ENCODE measurements at places on chromosomes 3 and 15.
A peak's percentile ranks its signal among the peaks of the same experiment; 100 is the strongest.

GRCh38 chr3:50260027-50260941, 8.7 kb upstream of the SEMA3B start:
- DNase-seq, result peak; percentile 96

- no peak for DNase-seq
Observed at GRCh38 chr15:89130201-89130600, 41.9 kb downstream of the ABHD2 start.

- DNase-seq, result no peak
Observed at GRCh38 chr3:197491923-197492664, 63.7 kb downstream of the BDH1 start.

DNA sequence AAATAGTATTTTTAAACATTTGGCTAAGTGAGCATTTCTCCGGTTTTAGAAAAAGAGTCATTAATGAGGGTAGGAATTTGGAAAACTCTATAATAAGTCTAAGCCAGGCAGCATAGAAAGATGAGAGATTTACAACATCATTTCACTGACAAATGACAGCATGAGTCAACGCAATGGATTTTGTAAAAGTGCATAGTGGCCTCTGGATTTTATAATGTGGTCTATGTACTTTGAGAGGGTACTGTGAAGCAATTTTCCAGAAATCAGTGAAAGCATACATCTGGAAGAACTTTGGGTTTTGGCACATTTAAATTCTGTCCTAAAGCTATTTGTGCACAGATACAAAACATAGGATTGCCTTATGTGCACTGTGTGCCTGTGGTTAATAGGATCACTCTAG, 130.8 kb upstream of the CCNL1 start:
- DNase-seq, result no peak

GRCh38 chr3:8749316-8749715, 15.7 kb downstream of the CAV3 start:
- DNase-seq, result no peak

DNA sequence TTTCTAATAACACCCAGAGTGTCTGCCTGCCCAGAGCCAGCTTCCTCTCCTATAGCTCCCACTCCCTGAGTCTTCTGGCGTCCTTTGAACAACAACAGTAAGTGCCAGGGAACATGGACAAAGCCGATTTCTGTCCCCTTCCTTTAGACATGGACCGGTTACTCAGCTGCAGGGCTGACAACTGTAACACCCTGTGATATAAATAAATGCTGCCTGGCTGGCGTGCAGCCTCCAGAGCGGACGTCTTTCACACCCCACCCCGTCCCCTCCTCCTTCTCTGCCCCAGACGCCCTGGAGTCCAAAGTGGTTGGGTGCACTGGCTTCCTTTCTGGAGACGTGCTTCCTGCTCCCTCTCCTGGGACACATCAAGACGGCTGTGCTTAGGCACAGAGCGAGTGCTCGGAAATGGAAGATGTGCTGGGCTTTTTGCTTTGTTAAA, 281.9 kb upstream of the LRRFIP2 start:
- peak; percentile 69 for DNase-seq

DNA sequence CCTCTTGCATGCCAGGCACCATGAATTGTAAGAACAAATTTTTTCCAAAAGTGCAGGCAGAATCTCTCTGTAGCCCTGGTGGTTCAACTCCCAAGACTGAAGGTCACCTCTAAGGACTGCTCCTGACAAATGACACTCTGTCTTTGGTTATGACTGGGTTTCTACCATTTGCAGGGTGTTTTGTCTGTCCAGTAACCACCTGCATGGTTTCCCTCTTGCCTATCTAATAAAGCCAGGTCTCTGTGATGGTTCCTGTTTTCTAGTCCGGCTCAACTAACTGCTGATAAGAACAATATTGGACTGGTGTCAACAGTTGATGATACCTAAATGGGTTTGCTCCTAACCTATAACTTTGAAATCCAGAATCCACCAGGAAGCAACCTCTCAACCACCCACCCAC, 43.7 kb downstream of the ATP8B4 start:
- DNase-seq, result no peak

DNA sequence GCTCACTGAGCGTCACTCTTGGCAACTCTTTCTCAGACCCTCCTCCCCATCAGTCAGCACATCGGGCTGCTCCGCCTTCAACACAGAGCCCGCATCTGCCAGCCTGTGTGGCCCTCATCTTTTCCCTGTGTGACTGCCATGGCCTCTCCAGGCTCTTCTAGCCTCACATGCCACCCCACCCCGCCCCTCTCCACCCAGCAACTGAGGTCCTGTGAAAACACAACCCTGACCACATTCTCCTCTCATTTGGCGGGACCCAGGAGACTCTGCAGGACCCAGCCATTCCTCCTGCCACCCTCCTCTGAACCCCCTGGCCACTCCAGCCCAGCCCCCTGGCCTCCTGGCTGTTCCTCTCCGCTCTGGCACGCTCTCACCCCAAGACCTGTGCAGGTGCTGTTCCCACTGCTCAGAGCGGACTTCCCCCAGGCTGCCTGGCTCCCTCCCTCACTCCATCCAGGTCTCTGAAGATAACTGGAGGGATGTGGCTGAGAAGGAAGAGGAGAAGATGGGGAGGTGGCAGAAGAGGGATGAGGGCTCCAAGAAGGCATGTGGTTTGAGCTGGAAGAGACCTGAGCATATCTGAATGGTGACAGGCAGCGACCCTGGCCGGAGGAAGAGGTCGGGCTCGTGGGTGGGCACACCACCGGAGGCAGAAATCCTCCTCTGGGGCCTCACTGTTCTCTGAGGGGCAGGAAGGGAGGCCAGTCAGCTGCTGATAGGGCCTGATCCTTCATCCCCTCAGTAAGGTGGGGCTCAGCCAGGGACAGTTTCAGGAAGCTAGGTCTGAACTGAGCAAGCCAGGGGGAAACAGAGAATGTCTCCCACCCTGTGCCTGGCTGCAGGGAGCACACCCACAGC, 111.2 kb upstream of the RPL32 start:
- no peak for DNase-seq

GRCh38 chr3:151293127-151293526, 14.8 kb upstream of the P2RY14 start:
- DNase-seq, result no peak

DNA sequence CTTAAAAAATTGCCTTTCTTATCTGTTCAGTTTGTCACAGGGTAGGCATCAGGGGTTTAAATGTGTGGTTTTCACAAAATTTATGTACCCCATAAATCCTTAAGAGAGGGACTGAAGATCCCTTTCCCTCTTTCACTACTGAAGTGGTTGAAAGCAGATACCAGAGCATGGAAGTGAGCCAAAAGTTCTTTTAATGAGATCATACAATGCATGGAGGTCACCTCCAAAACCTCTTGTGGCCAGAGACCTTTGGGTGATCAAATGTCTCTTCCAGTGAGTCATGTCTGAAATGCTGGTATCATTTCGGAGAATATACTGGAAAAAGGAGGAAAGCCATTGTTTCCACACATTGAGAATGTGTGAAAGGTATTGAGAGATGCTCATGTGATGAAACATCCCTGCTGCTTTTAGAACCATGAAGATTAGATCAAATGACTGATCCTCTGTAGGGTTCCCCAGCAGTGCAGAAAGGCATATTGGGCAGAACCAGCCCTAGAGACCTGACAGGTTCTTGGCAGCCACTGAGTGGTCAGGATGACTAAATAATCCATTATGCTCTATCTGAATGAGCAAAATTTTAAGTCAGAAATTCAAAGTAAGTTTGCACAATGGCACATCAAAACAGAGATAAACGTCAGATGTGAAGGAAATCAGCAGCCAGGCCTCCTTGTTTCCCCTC, 165.8 kb upstream of the SLC2A2 start:
- no peak for DNase-seq

DNA sequence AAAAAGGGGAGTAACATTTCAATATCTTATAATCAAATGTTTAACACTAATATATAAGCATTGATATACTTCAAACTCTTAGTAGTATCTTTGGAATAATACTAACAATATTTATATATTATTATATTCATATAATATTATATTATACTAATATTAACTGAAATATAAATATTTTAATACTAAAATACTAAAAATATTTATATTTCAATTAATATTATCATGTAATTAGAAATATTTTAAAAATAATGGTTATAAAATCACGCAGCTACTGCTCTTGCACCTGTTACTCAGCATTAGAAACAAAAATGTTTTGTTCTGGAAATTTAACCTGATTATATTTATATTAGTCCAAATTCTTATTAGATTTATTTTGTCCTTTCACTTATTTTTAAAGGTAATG, 12.6 kb upstream of the ATP8B4 start:
- no peak for DNase-seq

- DNase-seq, result no peak
Observed at GRCh38 chr3:126567696-126568438, 9.1 kb upstream of the C3orf22 start.

DNA sequence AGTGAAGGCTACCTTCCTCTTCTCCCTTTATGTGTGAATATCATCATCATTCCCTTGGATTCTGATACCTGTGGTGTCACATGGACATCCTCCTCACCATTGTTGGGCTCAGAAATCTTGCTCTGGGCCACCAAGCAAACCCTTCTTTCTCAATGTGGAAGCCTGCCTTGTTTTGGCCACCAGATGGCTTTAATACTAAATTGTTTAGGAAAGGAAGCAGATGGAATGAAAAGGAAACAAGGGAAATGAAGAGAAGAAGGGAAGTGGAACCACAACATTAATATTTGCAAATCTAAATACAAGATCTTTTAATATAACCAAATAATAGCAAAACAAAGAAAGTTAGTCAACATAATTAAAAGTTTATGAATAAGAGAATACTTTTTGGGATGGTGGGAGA, 14.0 kb downstream of the FAM227B start:
- no peak for DNase-seq

DNA sequence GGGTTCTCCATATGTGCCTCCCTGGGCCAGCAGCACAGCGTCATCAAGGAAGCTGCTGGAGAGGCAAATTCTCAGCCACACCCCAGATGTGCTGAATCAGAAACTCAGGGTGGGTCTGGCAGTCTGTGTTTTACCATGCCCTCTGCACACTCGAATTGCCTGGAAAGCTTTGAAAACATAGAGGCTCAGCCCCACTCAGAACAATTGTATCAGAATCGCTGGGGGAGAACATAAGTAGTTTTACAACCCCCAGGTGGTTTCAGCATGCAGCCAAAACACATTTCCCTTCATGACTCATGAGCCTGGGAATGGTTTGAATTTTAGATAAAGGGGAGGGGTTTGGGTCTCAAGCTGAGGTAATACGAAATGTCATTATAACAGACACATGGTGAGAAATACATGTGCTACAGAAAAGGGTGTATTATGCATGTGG, 9.6 kb downstream of the TGM4 start:
- DNase-seq, result peak; percentile 45

- DNase-seq, result no peak
Observed at GRCh38 chr15:50134524-50135024, 15.5 kb upstream of the ATP8B4 start.

- DNase-seq, result no peak
Observed at GRCh38 chr3:189143771-189144170, 28.0 kb upstream of the TPRG1 start.

DNA sequence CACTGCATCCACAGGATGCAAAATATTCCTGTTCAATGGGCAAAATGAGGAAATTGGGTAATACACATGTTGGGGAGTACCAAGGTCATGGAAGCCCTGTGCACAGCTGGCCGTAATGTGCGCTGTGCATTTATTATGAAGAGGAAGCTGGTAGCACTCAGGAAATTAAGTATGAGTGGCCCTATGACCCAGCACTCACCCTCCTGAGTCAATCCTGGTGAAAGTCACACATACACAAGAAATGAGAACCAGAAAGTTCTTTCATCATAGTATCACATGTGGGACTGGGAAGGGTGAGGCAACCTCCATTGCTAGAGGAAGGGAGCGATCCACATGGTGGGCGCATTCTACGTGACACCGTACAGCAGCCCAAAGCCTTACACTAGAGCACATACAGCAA, 11.4 kb upstream of the PRR20G start:
- DNase-seq, result no peak

DNA sequence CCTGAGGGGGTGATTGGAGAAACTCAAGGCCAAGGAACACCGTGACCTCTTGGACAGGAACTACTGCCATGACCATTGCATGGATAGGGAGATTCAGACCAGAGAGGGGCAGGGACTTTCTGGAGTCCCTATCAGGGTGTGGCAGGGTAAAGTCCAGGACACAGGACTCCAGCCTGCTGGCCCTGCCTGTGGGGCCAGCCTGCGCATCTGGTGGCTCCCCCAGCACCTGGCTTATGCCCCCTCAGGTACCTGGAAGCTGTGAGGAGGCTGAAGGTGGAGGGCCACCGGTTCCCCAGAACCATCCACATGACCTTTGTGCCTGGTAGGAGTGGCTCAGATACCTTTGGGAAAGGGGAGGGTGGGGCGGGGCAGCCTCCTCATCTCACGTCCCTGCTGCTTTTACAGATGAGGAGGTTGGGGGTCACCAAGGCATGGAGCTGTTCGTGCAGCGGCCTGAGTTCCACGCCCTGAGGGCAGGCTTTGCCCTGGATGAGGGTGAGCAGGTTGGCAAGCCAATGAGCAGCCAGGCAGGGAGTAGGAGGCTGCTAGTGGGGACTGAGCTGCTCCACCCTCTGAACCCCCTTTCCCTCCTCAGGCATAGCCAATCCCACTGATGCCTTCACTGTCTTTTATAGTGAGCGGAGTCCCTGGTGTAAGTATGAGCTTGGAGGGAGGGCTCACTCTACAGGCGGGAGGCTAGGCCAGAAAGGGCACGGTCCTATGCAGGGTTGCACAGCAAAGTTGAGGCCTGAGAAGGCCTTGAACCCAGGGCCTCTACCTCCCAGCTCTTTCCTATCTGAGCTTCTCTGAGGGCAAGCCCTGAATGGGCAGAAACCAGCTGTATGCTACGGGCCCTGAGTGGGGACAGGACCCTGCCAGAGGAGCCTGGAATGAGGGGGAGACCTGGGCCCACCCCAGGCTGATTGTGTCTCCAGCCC, 2.9 kb downstream of the ACY1 start:
- no peak for DNase-seq

DNA sequence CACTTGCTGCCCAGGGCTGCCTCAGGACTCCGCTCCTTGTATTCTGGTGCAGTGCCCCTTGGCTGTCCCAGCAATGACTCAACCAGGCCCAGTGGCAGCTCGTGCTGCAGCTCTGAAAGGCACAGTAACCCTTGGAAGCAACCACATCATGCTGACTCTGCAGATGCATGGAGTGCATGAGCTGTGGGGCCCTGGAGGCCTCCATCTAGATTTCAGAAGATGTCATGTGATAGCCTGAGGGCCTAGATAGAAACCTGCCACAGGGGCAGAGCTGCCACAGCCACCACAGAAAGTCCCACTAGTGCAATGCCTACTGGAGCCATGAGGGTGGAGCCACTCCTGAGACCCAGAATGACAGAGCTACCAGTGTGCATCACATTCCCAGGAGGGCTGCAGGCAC, 117.1 kb upstream of the SMAD3 start:
- DNase-seq, result no peak

GRCh38 chr15:42151736-42152135, 4.7 kb downstream of the PLA2G4F start:
- peak; percentile 64 for DNase-seq

GRCh38 chr3:24952388-24952787, 457.7 kb upstream of the THRB start:
- no peak for DNase-seq

- DNase-seq, result no peak
Observed at GRCh38 chr15:35393398-35393797, 152.6 kb downstream of the DPH6 start.

GRCh38 chr3:170513642-170514041, 72.2 kb downstream of the SLC7A14 start:
- DNase-seq, result no peak
